ENCODE measurements at places on chromosomes 2 and 18.

DNA sequence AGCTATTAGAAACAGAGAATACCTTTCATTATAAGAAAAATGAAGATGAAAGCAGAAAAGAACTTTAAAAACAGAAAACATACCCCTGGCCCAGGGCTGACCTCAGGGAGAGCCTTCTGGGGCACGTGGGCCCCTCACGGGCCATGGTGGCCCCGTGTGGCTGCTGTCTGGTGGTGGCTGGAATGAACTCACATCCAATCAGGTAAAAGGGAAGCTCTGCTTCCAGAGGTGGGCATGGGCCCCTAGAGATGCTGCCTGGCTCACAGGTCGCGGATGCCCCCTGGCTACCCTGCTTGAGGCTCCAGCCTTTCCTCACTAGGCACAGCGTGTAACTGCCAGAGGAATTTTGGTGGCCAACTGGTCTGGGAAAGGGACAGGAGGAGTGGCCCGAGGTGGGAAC lies 16.6 kb downstream of the SNORC start:
- no peak for DNase-seq

DNA sequence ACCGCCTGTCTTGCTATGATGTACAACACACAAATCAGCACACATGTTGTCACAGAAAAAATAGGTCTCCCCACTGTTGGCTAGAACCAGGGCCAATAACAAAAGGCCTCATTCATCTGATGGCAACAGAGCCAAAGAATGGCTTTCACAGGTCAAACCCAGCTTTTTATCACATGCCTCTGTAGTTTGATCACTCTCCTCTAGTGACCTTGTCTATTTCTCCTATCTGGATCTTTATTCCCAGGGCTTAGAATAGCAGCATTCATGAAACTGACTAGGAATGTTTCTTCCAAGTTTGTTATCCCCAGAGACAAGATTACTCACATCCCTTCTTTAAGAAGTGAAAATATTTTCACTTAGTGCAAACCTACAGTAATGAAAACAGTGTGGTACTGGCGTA lies 285.8 kb upstream of the GYPC start:
- DNase-seq, result no peak

DNA sequence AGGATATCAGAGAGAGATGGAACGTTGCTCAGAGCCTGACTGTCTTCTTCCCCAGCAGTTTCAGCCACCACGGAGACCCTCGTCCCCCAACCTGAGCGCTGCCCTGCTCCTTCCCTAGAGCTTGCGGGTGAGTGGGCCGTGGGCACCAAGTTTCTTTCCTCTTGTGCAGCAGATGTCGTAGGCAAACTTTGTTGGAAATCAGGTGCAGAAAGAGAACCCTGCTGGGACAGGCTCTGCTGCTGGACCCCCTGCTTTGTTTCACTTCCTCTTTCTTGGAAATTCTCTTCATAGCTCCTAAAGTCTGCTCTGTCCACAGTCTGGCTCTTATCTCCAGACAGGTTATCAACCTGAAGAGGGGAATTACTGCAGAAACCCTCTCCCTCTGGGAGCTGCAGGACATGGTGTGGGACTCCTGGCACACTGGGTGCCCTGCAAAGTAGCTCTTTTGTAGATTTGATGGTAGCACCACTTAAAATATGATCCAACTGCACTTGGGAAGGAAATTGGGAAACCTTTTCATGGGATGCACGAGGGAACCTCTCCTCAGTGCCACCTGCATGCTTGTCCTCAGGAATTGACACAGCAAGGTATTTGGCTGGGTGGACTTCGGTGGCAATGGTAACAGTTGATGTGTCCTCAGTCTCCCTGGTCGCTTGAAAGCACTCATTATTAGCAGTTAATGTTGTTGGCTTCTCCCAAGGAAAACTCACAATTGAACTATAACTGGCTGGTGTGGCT lies 92.2 kb downstream of the ALPK2 start:
- DNase-seq, result no peak

- no peak for DNase-seq
Observed at GRCh38 chr2:227326783-227327182, 1.7 kb downstream of the MFF start.

DNA sequence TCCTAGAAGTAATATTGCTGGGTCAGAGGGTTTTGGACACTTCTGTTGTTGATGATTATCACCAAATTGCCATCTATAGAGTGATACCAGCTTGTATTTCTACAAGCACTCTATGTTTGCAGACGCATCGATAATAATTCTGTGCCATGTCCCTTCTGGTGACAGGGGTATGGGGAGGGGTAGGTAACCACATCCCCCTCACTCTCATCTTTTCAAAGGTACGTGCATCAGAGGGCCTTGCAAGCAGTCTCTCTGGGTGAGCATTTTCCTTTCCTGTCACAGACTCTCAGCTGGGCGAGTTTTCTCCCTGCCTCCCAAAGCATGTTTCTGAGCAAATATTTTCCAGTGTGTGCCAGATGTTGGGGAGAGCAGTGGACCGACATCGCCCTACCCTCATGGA lies 98.0 kb downstream of the SMAD7 start:
- DNase-seq, result no peak

- no peak for DNase-seq
Observed at GRCh38 chr2:191907545-191907944, 60.7 kb upstream of the CAVIN2 start.

DNA sequence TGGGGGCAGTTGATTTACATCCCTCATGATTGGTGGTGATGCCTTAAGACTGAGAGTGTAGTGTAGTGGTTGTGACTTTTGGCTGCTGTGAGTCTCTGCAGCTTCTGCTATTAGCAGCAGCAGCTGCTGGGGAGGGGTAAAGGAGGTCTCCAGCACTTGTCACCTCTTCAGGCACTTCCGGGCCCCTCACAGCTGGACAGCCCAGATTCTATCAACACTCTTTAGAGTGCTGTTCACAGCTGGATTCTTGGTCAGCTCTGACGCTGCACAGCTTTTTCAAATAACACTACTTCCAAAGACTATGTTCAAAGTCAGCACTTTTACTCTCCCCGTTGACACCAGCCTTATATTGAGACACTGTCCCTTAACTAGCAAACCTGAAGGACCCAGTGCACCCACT lies 396.0 kb downstream of the MEIS1 start:
- no peak for DNase-seq

- no peak for DNase-seq
Observed at GRCh38 chr18:72336786-72337185, 207.4 kb downstream of the CBLN2 start.

- DNase-seq, result no peak
Observed at GRCh38 chr2:60597346-60597745, 43.9 kb upstream of the BCL11A start.
